ENCODE measurements at places on chromosomes 5 and 9.

DNA sequence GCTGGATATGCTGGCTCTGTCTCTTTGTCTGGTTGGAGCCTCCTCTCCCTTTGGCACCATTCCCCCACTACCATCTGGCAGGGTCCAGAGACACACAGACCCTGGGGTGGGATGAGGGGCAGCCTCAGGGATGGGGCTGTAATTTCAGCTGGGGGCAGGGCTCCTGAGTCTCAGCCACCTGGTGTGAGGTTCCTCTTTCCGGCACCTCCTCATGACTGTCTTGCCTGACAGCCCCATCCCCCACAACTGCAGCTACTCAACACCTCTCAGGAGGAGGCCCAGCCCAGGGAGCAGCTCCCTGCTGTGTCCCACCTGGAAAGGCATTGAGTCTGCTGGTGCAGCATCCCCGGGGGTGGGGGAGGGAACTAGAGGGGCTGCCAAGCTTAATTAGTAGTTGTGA lies 11.7 kb upstream of the RPS14 start:
- DNase-seq: no peak

DNA sequence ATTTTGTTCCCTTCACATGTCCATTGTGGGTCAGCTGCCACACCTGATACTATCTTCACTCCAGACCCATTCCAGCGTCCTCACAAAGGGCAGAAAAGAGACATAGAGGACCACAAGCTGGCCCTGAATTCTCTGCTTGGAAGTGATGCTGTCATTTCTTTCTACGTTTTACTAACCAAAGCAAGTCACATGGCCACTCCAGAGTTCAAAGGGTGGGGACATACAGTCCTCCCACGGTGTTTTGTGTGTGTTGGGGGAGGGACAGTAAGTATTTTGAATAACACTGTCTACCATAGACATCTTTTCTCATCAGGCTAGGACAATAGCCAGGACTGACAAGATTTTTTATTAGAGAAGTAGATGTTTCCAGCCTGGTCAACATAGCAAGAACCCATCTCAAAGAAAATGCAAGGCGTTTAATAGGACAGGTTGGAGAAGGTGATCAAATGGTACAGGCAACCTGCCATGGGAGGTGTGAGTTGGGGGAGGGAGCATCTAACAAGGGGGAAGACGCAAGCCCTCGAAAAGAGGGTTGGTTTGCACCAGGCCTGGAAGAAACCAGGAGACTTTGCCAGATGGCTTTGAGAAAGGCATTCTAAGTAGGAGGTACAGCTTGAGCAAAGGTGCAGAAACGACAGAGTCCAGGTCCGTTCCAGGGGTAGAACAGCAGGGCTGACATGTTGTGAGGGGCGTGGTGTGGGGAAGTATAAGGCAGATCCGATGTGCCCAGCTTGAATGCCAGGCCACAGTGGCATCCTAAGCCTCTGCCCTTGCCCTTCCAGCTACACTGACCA lies 11.3 kb upstream of the GLIPR2 start:
- DNase-seq: no peak

DNA sequence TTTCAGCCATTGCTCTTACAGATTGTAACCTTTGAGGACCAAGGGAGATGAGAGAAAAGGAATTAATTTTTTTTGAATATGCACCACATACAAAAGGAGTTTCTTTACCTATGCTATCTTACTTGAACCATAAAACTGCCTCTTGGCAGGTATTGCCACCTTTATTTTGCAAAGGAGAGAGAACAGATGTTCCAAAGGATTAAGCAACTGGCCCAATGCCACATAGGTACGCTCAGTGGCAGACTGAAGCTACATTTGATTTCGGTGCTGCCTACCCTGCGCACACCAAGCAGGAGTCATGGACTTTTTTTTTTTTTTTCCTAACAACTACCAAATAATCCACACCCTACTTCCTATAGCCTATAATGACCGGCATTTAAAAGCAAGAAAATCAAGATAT lies 43.1 kb downstream of the SAXO1 start:
- DNase-seq: no peak

GRCh38 chr9:70020991-70021571 lies 22.6 kb upstream of the MAMDC2 start:
- DNase-seq: no peak

GRCh38 chr9:91191411-91192380 lies 170.0 kb downstream of the AUH start:
- DNase-seq: no peak

GRCh38 chr5:120988491-120988890 lies 524.4 kb downstream of the PRR16 start:
- no peak for DNase-seq

- DNase-seq: no peak
Measured at GRCh38 chr5:149271195-149271715, 404 bp upstream of the AFAP1L1 start.

- DNase-seq: no peak
Measured at GRCh38 chr5:33105521-33105941, 335.2 kb upstream of the TARS1 start.

- no peak for DNase-seq
Measured at GRCh38 chr9:121649476-121650216, 1.8 kb upstream of the DAB2IP start.

GRCh38 chr5:109454731-109455505 lies 45.1 kb upstream of the PJA2 start:
- DNase-seq: no peak

All from stimulated activated CD8-positive, alpha-beta memory T cell treated with anti-CD3 and anti-CD28 coated beads, Interleukin-2, amount 100 ng/mL, for 1 hour (primary cell).